ENCODE measurements at places on chromosomes 1 and 21. TPM values are rescaled to one million over a fixed set of nuclear protein-coding genes. Genes with fewer than 3 reads are reported as not detected.

DNA sequence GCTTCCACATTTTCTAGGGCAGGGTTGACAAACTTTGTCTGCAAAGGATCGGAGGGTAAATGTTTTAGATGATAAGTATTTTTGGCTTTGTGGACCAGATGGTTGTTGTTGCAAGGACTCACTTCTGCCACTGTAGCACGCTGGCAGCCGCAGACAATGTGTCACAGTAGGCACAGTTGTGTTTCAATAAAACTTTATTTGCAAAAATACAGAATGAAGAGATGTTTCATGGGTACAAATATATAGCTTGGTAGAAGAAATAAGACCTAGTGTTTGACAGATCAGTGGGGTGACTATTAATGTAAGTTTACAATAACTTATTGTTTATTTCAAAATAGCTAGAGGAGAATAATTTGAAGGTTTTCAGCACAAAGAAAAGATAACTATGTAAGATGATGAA, 127.8 kb downstream of the GRIK3 start:
- H3K36me3 ChIP-seq, result no peaks in the 10 kb centered on the region
- no peak overlapping the region for H3K4me3 ChIP-seq
- no peak for DNase-seq
- no peaks in the 10 kb centered on the region for H3K4me1 ChIP-seq
- H3K27me3 ChIP-seq, result peaks cover 5% of the 10 kb centered on the region

DNA sequence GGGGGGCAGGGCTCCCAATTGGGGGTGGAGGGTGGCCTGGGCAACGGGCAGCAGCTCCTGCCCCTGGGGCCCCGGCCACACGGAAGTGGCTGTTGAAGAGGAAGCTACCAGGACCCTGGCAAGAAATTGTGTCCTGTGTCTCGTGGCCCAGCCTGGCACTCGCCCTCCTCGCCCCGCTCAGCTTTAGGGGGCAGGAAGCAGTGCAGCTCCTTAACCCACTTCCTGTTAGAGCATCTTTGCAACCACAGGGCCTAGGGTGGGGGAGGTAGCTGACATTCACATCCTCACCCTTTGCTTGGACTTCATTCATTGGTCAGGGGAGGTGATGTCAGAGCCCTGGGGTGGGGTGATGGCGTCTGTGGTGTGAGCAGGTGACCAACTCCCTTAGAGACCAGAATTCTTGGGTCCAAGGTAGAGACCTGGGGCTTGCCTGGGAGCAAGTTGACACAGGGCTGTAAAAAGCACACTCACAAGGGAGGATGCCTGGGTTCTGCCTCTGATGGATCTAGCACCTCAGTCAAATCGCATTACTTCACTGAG, at the start of gene ARHGAP30:
Gene ARHGAP30 (minus strand): TSS at position 161 of the 540 bp plus-strand sequence. CDS start 267 bp downstream, outside the sequence.
- DNase-seq, result peak; percentile 83
- no peaks in the 10 kb centered on the region for H3K27me3 ChIP-seq
- H3K4me3 ChIP-seq, result peak within 1 kb of the TSS; percentile 95

GRCh38 chr1:224747578-224747977, 131.5 kb downstream of the CNIH3 start:
- H3K27me3 ChIP-seq, result no peaks in the 10 kb centered on the region
- H3K36me3 ChIP-seq, result peaks cover 2% of the 10 kb centered on the region
- no peak overlapping the region for H3K4me3 ChIP-seq
- DNase-seq, result peak; percentile 49

The TNNT2 gene
- total RNA-seq, result not detected

The IL22RA1 gene
- not detected for total RNA-seq

GRCh38 chr1:112264010-112264409, 132.0 kb upstream of the CTTNBP2NL start:
- no peak overlapping the region for H3K4me3 ChIP-seq
- no peak for DNase-seq
- H3K36me3 ChIP-seq, result no peaks in the 10 kb centered on the region
- H3K4me1 ChIP-seq, result no peaks in the 10 kb centered on the region

The AMY1C gene
- total RNA-seq, result not detected

GRCh38 chr1:42189931-42190853, 25.6 kb upstream of the GUCA2A start:
- H3K4me3 ChIP-seq, result no peak overlapping the region
- H3K27ac ChIP-seq, result no peak overlapping the region
- peaks cover 2% of the 10 kb centered on the region for H3K4me1 ChIP-seq
- H3K27me3 ChIP-seq, result no peaks in the 10 kb centered on the region

- H3K4me3 ChIP-seq, result no peak overlapping the region
- H3K36me3 ChIP-seq, result no peaks in the 10 kb centered on the region
- no peak for DNase-seq
- H3K27me3 ChIP-seq, result peaks cover 4% of the 10 kb centered on the region
- H3K27ac ChIP-seq, result no peak overlapping the region
These were observed 12.4 kb upstream of the USP1 start for GRCh38 chr1:62424411-62424810.

DNA sequence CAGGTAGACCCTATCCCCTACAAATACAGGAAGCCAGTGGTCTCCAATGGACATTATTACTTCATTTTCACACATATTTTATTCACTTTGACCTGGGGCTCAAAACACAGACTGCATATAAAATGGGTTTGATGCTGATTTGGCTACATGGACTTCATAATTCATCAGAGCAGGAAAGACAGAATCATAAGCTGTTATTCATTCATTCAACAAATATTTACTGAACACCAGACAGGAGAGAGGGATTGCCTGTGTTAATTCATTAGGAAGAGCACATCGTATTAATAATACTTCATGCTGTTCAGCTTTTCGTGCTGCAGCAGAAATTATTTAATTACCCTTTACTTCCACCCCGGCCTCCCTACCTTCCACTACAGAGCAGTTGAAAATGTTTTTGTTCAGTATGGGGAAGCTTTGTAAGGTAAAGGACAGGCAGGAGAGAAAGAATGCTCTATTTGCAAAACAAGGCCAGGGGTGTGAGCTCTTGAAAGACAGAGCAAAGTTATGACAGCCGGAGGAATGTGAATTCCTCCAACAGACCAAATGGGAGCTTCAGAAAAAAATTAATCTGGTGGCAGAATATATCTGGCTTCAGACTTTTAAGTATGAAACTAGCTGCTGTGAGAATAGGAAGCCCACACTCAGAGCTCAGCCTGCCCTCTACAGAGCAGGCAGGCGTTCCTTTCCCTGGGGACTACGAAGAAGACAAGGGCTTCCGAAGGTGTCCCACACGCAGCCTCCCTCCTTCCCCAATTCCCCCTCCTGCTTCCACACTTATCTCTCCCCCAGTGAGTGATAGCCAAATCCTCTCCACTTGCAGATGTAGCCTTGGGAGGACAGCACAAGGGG, 58.0 kb downstream of the MDM4 start:
- H3K4me1 ChIP-seq, result peaks cover 18% of the 10 kb centered on the region
- H3K27ac ChIP-seq, result no peak overlapping the region
- no peaks in the 10 kb centered on the region for H3K27me3 ChIP-seq
- H3K36me3 ChIP-seq, result peaks cover 13% of the 10 kb centered on the region
- H3K4me3 ChIP-seq, result no peak overlapping the region

DNA sequence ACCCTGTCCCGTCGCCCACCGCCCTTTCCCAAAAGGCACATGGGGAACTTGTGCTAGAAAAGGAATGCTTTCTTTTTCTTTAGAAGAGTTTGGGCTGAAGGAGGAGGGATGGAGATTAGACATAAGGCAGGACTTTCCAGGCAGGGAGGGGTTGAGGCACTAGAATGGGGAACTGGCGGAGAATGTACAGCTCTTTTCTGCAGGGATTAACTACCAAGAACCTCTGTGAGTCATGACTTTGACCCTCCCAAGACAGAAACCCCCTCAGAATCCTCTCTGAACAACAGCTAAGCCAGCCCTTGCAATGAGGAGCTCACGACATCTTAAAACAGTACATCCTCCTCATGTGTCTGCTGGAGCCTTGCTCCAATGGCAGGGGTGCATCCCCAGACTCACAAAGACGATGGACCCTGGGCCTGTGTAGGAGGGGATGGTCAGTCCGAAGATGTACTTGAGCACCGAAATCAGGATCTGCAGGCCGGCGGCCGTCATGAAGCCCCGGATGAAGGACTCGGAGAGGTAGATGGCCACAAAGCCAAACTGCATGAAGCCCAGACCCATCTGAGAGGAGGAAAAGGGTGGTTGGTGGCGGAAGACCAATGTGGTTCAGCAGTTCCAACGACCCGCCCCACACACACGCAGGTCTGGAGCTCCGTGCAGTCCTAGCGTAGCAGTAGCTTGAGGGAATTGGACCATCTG, 13.6 kb downstream of the SLC26A9 start:
- no peak for DNase-seq
- H3K4me1 ChIP-seq, result no peaks in the 10 kb centered on the region
- no peaks in the 10 kb centered on the region for H3K36me3 ChIP-seq
- H3K27ac ChIP-seq, result no peak overlapping the region

DNA sequence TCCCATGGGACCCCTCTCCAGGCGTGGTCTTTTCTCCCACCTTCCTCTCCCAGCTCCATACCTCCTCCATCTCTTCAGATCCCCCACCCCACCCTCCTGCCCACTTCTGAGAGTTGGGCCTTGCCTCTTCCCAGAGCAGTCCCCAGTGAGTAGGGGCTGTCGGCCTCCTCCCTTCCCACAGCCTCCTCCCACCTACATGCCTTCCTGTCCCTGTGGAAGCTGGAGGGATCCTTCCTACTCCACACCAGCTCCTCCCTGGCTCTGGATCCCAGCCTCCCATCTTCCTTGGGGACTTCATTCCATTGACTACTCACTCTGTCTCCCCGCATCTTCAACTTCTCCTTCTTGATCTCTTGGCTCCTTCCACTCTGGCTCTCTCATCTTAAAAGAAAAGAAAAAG, 24.9 kb downstream of the KCNQ4 start:
- H3K27ac ChIP-seq, result peak overlapping the region; percentile 8
- no peak for DNase-seq
- peaks cover 15% of the 10 kb centered on the region for H3K4me1 ChIP-seq
- H3K4me3 ChIP-seq, result no peak overlapping the region
- H3K36me3 ChIP-seq, result no peaks in the 10 kb centered on the region

The GSTM5 gene
- not detected for total RNA-seq

The GPATCH4 gene
- total RNA-seq, result 103 TPM

GRCh38 chr1:149849947-149850360, 49.4 kb upstream of the BOLA1 start:
- no peak for DNase-seq
- H3K4me3 ChIP-seq, result peak overlapping the region; percentile 93
- peak overlapping the region; percentile 96 for H3K27ac ChIP-seq
- H3K36me3 ChIP-seq, result peaks cover 30% of the 10 kb centered on the region

GRCh38 chr1:233873666-233874065, 30.8 kb upstream of the SLC35F3 start:
- no peaks in the 10 kb centered on the region for H3K4me1 ChIP-seq
- H3K27me3 ChIP-seq, result peaks cover 3% of the 10 kb centered on the region
- no peak overlapping the region for H3K4me3 ChIP-seq
- H3K36me3 ChIP-seq, result no peaks in the 10 kb centered on the region

The SUSD4 gene
- total RNA-seq, result 0.22 TPM

The FCRL1 gene
- total RNA-seq, result 0.74 TPM

The S100A9 gene
- not detected for total RNA-seq

DNA sequence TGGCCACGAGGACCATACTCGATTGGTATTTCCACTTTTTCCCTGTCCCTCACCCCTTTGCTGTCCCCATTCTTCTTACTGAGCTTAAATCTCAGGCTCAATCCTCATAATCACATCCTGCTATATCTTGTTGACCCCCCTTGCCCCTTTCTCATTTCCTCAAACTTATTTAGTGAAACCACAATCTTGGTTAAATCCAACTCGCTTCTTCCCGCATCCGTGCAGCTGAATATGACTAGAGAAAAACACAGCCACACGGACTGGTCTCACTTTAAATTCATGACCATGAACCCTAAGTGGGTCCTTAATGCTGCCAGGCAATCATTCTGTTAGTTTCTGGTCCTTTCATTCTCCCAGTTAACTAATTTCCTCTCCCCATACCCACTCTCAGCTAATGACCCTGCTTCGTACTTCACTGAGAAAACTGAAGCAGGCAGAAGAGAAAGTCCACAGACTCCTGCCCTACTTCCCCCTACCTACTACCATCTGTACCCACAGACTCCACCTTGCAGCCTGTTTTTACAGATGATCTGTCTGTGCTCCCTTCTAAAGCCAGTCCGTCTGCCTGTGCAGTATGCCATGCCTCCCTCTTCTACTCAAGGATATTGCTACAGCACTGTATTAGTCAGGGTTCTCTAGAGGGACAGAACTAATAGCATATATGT, 96.8 kb upstream of the LMO4 start:
- no peaks in the 10 kb centered on the region for H3K36me3 ChIP-seq
- no peak overlapping the region for H3K27ac ChIP-seq
- H3K4me1 ChIP-seq, result no peaks in the 10 kb centered on the region
- DNase-seq, result no peak
- no peak overlapping the region for H3K4me3 ChIP-seq

DNA sequence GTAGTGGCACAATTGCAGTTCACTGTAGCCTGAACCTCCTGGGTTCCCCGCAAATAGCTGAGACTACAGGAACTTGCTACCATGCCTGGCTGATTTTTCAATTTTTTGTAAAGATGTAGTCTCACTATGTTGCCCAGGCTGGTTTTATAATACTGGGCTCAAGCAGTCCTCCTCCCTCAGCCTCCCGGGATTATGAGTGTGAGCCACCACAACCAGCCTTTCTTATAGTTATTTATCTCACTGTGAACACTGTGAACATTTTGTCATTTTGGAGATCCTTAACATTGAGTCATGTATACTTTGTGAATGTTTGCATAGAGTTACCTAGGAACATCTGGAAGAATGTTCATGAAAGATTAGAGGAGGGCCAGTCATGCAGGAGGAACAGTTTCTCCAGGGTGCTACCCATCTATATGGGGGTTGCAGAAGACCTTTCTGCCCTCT, 127.1 kb upstream of the CACYBP start:
- DNase-seq, result no peak
- no peak overlapping the region for H3K4me3 ChIP-seq
- peaks cover 7% of the 10 kb centered on the region for H3K36me3 ChIP-seq
- H3K4me1 ChIP-seq, result peaks cover 20% of the 10 kb centered on the region
- H3K27ac ChIP-seq, result no peak overlapping the region

GRCh38 chr21:35840197-35840799, 220.0 kb downstream of the SETD4 start:
- peaks cover 2% of the 10 kb centered on the region for H3K4me1 ChIP-seq
- H3K27ac ChIP-seq, result no peak overlapping the region

GRCh38 chr1:148318123-148318903, 164.8 kb downstream of the PPIAL4G start:
- peak overlapping the region; percentile 81 for H3K27ac ChIP-seq
- peaks cover 33% of the 10 kb centered on the region for H3K4me1 ChIP-seq
- peaks cover 39% of the 10 kb centered on the region for H3K27me3 ChIP-seq
- peak overlapping the region; percentile 89 for H3K4me3 ChIP-seq

DNA sequence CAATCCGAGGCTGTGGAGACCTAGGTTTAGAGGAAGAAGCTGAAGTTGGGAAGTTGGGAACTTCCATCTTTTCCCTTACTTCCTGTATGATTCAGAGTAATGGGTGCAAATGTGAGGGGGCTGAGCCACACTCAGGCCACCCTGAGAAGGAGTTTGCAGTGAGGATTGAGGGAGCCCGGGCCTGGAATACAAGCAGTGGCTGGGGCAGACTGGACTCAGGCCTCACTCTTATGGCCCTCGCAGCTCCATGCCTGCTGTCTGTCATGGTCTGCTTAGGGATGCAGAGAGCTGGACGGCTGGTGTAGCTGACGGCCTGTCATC, 73.7 kb upstream of the RAB4A start:
- H3K36me3 ChIP-seq, result no peaks in the 10 kb centered on the region
- H3K27ac ChIP-seq, result no peak overlapping the region
- no peak overlapping the region for H3K4me3 ChIP-seq
- DNase-seq, result no peak

GRCh38 chr1:77339326-77339725, 57.5 kb downstream of the AK5 start:
- DNase-seq, result no peak
- H3K27me3 ChIP-seq, result no peaks in the 10 kb centered on the region
- H3K4me3 ChIP-seq, result no peak overlapping the region
- H3K27ac ChIP-seq, result no peak overlapping the region

The TBX19 gene
- 0.40 TPM for total RNA-seq

The CD52 gene
- 278 TPM for total RNA-seq

All from activated naive CD8-positive, alpha-beta T cell treated with anti-CD3 and anti-CD28 coated beads for 36 hours (primary cell).